ENCODE measurements at places on chromosomes 13 and 19.
A peak's percentile ranks its signal among the peaks of the same experiment; 100 is the strongest.

DNA sequence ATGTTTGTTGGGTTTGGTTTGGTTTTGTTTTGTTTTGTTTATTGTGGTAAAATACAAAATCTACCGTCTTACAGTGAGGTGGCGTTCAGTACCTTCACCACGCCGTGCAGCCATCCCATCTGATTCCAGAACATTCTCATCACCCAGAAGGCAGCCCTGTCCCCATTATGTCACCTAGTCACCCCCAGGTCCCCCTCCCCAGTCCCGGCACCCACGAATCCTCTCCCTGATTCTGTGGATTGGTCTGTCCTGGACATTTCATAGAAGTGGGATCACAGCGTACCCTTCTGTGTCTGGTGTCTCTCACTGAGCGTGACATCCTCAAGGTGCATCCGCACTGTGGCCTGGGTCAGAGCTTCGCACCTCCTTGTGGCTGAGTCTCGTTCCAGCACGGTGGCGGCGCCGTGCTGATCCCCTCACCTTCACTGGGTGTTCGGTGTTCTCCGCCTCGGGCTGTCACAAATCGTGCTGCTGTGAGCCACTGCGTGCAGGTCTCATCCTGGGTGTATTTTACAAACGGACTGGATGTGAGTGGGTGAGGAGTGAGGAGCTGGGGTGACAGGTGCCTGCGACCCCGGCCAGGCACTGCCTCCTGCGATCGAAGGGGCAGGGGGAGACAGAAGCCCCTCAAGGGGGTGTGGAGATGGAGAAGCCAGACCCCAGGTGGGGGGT is 580 bp upstream of the TEKTIP1 start:
- no peak for DNase-seq

DNA sequence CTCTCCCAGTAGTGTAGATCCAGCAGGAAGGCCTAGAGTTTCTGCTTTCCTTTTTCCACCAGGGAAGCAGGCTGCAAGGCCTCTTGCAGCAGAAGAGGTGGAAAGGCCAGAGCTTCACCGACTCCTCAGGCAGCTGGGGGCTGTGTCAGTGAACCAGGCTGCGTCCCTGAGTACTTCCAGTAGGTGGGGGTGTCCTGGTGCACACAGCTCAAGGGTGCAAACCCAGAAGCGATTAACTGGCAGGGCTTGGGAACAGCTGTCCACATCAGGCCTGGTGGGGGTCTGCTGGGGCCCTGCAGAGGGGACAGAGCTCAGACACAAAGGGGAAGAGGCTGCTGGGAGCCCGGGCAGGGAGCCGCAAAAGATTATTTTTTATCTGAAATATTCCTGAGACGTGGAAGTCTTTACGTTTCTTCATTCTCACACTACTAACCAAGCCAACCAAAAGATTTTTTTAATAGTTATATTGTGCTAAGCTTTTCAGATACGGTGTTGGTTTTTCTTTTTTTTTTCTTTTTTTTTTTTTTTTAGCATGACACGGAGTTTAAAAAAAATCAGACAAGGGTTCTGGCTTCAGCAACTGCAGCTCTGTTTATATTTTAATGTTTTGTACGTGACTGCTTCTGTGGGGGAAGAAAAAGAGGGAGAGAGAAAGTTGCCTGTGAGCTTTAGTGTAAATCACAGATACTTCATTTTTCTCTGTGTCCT is 11.0 kb downstream of the TSHZ3 start:
- DNase-seq: no peak

GRCh38 chr19:39752390-39752789 is 14.6 kb upstream of the CLC start:
- peak; percentile 21 for DNase-seq

GRCh38 chr13:42612021-42612765 is 38.2 kb downstream of the TNFSF11 start:
- no peak for DNase-seq

DNA sequence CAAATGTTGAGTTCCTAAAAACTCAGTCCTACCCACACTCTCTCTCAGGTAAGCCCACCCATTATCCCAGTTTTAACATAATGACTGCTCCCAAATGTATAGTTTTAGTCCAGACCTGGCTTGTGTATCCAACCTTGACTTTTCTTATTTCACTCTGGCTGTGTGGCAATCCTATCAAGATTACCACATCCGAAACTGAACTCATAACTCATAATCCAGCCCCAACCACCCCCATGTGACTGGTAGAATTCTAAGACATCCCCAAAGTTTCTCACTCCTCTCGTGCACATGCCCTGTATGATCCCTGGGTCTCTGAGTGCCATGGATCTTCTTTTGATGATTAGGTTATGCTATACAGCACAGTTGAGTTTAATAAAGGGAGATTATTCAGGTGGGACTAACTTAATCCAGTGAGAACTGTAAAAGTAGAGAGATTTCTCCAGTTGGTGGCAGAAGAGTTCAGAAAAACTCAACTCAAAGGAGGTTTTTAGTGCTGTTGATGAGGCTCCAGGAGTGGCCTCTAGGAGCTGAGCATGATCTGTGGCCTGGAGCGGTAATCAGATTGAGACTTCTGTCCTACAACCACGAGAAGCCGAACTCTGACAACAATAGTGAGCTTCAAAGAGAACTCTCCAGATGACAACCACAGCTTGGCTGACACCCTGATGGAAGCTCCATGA is 413.4 kb downstream of the ZNF536 start:
- DNase-seq: no peak

GRCh38 chr13:101739382-101740178 is 287.1 kb downstream of the ITGBL1 start:
- no peak for DNase-seq

DNA sequence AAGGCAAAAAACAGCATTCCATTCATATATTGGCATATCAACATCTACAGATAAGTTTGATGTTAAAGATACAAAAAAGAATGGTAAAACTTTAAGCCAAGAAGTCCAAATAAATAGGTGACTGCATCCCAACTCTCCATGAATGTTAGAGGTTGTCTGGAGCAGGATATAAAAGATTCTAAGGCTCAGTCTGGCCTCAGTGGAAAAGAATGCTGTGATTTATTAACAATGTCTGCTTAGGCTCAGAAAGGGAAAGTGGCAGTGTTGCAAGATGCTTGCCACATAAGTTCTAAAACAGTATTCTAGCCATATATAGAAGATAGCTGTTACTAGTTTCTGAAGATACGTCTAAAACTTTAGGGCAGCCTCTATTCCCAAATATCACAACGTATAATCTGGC is 179.8 kb upstream of the NBEA start:
- no peak for DNase-seq

DNA sequence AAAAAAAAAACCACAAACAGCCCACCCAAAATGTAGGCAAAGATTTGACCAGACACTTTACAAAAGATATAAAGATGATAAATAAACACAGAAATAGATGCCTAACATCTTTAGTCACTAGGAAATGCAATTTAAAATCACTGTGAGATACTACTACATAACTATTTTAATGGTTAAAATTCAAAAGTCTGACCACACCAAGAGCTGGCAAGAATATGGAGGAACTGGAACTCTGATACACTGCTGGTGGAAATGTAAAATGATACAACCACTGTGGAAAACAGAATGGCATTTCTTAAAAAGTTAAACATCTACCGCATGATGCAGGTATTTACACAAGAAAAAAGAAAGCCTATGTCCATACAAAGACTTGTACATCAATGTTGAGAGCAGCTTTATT is 26.8 kb downstream of the VWA8 start:
- DNase-seq: no peak

GRCh38 chr13:80083081-80083852 is 257.7 kb downstream of the SPRY2 start:
- DNase-seq: no peak

- no peak for DNase-seq
Measured at GRCh38 chr13:39362652-39363381, 240.2 kb downstream of the LHFPL6 start.

DNA sequence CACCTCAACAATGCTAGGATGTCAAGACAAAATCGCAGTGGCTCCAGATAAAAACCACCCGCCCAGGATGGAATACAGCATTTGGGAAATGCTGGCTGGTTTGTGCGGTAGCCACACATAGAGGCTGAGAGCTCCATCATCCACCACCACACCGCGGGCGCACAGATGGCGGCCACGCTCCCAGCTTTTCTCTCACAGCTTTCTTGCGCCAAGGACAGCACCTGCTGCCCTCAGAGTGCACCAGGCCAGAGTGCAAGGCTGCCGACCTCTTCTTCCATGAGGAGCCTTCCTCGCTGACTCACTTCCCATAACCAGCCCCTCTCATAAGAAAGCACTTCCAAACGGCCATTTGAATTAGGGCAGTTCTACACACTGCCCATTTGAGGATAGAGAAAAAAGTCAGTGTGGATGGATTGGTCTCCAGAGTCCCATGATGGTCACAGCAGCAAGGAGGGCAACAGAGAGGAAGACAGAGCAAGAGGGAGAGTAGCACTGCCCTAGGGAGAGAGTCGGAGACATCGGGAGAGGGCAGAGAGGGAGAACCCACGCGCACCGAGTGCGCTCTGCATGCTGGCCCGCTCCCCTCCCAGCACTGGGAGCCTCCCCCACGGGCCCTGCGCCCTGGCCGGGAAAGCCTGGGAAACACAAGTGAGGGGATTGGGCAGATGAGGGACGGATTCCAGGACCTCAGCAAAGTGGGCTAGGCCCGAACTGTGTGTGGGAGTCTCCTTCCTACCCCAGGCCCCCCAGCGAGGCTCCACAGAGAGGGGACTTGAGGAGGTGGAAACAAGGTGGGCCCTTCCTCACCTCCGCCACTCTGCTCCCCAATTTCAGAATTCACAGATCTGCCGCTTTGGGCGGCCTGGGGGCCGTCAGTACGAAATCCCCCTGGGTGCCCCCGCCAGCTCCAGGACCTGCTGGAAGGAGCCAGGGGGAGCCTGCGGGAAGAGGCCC is 156.9 kb downstream of the USP12 start:
- DNase-seq: no peak

- DNase-seq: no peak
Measured at GRCh38 chr19:12745166-12745897, 6.3 kb upstream of the BEST2 start.

GRCh38 chr13:72295153-72295552 is 428.1 kb upstream of the DACH1 start:
- no peak for DNase-seq

DNA sequence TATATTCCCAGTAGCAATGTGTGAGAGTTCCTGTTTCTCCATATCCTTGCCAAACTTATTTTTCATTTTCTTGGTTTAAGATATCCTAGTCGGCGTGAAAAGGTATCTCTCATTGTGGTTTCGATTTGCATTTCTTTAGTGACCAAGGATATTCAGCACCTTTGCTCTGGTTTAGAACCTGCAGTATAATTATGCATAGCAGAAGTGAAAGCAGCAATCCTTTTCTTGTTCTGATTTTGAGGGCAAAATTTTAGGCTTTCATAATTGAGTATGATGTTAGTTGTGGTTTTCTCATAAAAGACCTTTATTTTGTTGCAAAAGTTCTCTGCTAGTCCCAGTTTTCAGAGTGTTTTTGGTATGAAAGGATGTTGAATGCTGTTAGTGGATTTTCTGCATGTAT is 491.0 kb downstream of the FGF9 start:
- no peak for DNase-seq

- no peak for DNase-seq
Measured at GRCh38 chr13:48112896-48113755, 18.2 kb upstream of the MED4 start.

- DNase-seq: no peak
Measured at GRCh38 chr13:111282997-111283396, 37.4 kb upstream of the TEX29 start.

Data from stimulated activated CD8-positive, alpha-beta memory T cell treated with anti-CD3 and anti-CD28 coated beads, Interleukin-15, amount 100 ng/mL, for 48 hours (primary cell).